ENCODE measurements at places on chromosomes 5 and 9.

DNA sequence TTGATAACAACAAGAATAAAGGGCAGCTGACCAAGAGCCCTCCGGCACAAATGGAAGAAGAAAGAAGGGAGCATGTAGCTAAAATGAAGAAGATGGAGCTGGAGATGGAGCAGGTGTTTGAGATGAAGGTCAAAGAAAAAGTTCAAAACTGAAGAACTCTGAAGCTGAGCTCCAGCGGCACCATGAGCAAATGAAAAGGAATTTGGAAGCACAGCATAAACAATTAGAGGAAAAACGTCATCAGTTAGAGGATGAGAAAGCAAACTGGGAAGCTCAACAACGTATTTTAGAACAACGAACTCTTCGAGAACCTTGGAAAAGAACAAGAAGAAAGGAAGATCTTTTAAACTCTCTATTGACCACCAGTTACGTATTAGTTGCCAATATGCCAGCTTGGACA is 100.9 kb downstream of the GABBR2 start:
- peak; percentile 89 for DNase-seq

GRCh38 chr5:136020383-136021015 is 8.3 kb upstream of the TGFBI start:
- peak; percentile 96 for DNase-seq

- DNase-seq, result no peak
Measured at GRCh38 chr5:78505860-78506259, 142.7 kb downstream of the LHFPL2 start.

DNA sequence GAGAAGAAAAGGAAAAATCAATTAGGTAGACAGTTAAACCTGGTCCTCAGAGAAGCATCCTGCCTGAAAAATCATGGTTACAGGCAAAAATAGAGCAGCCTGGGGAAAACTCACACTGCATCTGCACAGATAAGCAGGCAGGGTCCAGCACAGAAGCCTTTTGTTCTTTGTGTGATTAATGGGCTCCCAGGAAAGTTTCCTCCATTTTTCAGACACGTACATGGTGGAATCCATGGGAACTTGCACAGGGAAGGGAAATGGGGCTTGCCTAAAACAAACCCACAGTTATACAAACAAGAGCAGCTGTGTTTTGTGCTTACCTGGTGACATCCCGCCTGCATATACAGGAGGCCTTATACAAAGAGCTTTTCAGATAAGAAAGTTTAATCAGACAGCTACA is 243.9 kb upstream of the ATP10B start:
- no peak for DNase-seq

- peak; percentile 99 for DNase-seq
Measured at GRCh38 chr9:109816490-109816889, 36.5 kb downstream of the PALM2AKAP2 start.

GRCh38 chr5:157665467-157666070 is 5.8 kb upstream of the C5orf52 start:
- DNase-seq, result peak; percentile 85

DNA sequence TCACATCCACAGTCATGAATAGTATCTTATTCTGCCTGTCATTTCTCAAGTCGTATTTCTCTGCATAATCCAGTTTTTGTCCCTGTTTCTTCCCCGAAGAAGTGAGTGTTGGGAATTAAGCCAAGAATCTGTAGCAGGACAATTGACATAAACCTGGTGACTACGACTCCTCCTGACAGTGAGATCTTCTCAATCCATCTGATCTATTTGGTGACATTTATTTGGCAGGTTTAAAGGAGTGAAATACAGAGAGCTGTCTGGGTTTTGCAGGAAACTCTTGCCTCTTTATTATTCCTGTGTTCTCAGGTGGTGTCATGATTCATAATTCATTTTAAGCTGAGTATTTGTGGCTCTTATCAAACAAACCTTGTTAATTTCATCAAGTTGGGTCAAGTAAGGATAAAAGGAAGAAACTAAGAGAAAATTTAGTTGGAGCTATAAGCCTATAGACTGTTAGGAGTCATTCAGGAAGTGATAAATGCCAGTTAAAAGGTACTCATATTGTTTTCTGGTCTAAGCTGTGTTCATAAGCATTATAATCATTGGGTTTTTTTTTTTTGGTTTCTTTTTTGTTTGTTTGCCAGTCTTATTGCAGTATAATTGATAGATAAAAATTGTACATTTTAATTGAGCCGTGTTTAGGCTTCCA is 95.9 kb upstream of the PCSK1 start:
- DNase-seq, result no peak

DNA sequence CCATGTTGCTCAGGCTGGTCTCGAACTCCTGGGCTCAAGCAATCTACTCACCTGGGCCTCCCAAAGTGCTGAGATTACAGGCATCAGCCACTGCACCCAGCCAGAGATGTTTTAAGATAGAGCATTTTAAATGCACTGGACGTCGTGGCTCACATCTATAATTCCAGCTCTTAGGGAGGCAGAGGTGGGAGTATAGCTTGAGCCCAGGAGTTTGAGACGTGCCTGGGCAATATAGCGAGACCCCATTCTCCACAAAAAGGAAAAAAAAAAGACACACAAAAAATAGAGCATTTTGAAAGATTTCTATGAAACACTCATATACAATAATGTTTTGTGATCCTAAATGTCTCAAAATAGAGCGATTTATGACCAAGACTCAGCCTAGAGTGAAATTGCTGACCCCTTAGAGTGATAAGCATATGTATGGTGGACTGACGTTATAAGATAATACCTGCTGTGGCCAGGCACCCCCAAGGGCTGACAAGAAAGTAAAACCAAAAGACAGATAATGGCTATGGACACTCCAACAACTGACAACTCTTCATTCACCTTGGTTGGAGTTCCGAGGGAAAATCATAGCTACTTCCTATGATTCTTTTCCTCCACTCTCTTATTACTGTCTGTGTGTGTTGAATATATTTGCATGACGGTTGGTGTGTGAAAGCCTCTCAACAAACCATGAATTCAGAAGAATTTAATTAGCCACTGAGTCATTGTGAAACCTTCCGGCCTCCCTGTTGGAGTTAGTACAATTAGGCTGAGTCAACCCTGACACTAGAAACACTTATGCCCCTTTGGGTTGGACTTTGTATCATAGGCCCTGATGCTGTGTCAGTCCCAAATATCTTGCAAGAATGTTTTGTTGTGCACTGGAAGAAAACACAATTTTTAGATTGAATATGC is 526.5 kb upstream of the NUDT12 start:
- no peak for DNase-seq

DNA sequence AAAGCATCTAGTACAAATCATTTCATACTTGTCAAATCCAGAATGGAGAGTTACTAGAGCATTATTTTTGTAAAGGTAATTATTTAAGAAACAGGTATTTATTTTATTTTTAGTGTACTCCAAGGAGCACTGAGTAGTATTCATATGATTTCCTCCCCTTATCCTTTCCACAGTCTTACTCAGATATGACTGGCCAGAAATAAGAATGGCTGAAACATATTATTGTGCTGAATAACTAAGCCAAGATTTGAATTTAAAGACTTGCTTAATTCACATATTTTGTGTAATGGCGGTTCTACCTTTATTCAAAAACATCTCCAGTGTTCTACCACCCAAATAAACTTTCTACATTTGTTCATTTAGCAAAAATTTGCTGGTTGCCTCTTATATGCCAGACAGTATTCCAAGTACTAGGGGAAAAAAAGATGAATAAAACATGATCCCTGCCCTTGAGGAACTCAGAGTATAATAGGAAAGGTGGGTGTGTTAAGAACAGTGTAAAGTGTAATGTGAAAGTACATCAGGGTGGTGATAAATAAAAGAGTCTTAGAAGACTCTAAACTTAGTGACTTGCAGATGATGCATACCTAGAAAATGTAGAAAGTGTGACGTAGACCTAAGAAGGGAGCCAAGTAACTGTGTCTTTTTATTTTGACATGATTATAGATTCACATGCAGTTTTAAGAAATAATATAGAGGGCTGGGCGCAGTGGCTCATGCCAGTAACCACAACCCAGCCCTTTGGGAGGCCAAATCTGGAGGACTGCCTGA is 110.4 kb upstream of the GRHPR start:
- peak; percentile 73 for DNase-seq

GRCh38 chr9:137590123-137590468 is 216 bp downstream of the ZMYND19 start:
- no peak for DNase-seq

DNA sequence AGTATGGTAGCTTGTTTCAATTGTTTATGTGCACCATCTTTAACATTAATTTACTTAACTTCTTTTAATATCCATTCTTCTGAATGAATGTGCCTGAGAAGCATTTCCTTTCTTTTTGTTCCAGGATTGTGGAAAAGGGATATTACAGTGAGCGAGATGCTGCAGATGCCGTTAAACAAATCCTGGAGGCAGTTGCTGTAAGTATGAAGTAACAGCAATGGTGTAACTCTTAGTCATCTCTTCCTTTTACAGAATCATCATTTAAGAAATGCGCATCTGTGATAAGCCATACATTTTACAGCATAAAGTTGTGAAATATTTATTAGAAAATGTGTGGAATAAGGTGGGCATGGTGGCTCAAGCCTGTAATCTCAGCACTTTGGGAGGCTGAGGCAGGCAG is 117.7 kb downstream of the STARD4 start:
- peak; percentile 87 for DNase-seq

GRCh38 chr5:138275379-138275782 is 960 bp upstream of the GFRA3 start:
- DNase-seq, result no peak

GRCh38 chr9:36457836-36458429 is 57.9 kb upstream of the RNF38 start:
- no peak for DNase-seq

- DNase-seq, result no peak
Measured at GRCh38 chr5:158499892-158500418, 599.8 kb downstream of the EBF1 start.

GRCh38 chr9:14031810-14032209 is 282.1 kb downstream of the NFIB start:
- DNase-seq, result no peak
